Activated T-cell treated with anti-CD3 and anti-CD28 coated beads, Interleukin-2, amount 50 U/mL, for 1 hour (primary cell): ENCODE measurements at places on chromosomes 5 and 9.

DNA sequence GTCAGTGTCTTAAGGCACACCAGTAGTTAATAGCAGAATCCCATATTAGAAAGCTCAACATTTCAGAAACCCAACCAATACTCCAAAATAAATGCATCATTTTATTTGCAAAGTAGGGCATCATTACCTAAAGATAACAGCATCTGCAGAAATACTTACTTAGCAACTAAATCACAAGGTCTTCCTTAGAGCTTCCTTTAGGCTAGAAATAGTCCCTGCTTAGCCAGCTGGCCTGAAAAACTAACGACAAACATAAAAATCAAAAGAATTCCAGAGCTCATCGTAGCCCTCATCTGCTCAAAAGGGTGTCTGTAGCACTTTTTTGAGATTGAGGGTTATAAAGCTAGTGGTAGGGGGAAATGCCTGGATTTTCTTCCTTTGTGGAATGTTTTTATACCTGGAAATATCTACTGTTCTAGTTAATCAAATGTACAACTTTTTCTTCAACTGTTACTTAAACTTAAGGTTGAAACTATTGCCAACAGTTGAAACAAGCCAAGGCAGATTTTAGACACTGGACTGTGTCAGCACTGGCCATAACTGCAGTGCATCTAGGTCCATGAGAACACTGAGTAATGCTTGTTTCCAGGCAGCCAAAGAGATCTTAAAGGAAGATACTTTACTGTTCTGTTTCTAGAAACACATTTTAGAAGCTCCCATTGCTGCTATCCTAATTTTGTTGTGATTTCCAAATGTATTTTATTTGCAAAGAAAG is 129.4 kb upstream of the RASA1 start:
- DNase-seq = no peak

DNA sequence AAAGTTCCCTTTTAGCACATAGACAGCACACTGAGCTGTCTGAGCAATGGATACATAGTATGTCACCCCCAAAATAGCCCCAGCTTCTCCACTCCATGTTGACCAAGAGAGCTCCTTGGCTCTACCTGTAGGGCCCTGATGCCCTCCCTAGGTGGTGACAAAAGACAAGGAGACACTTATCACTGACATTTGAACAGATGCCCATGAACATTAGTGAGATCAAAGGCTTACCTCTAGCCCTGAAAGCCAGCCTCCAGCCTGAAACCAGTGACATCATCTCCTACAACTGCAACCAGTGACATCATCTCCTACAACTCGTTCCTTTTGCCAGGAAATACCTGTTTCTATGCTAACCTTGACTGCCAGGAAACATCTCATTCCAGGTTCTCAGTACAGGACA is 122.7 kb downstream of the FSTL4 start:
- DNase-seq = no peak

DNA sequence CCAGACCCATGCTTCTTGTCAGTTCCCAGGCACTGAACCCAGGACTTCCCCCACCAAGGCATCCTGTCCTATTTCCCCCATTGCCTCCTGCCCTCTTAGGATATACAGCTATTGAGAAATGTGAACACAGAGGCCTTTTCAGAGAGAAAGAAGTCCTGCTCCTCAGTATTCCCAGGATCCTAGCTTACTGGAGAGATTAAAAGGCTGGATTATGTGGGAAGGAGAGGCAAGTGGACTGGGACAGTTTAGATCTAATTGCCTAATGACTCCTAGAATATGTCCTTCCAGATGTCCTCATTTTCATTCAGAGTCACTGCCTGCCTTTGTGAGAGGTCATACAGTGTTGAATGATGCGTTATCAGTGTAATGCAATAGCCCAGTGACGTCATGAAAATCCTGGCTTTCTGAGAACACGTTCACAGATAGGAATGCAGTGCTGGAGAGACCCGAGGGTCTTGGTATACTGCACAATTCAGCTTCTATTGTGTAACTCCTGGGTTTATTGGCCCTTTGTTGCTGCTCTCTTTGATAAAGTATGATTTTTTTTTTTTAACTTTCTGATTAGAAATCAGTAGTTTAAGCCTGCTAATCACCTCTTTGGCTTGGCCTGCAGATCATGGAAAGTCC is 26.2 kb downstream of the WWC1 start:
- no peak for DNase-seq

GRCh38 chr5:173325091-173325698 is 3.0 kb downstream of the STC2 start:
- DNase-seq = no peak

DNA sequence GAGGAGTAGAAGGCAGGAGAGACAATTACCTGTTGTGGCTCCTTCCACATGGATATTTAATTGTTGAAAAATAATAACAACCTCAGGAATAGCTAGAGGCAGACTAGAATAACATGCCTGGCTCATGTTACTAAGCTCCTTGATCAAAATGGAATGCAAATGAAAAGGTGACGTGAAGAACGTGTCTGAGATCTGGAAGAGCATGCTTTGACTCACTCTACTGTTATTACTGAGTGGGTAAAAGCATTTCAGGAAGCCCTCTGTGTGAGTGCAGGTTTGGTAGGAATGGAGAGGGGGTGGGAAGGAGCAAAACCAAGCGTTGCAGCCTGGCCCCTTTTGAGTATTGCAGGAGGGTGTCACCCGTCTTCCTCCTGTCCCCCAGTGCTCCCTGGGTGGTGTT is 84.8 kb downstream of the EQTN start:
- DNase-seq = no peak

DNA sequence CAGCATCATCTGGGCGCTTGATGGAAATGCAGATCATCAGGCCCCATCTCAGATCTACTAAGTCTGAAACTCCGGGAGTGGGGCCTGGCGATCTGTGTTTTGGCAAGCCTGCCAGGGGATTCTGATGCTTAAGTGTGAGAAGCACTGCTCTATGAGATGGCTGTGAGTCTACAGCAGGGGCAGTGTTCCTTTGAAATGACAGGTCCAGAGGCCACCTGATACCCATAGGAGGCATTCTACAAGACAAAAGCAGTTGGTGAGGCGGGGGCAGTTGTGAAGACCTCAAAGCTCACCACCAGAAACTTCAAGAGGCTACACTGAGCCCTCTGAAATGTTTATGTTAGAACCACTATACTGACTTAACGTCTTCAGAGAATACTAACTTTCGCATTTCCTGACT is 86.9 kb upstream of the SPATA31D4 start:
- no peak for DNase-seq

- DNase-seq = no peak
Observed at GRCh38 chr9:101269591-101270283, 115.1 kb downstream of the BAAT start.

- DNase-seq = no peak
Observed at GRCh38 chr5:180212363-180213255, 3.6 kb upstream of the RASGEF1C start.

DNA sequence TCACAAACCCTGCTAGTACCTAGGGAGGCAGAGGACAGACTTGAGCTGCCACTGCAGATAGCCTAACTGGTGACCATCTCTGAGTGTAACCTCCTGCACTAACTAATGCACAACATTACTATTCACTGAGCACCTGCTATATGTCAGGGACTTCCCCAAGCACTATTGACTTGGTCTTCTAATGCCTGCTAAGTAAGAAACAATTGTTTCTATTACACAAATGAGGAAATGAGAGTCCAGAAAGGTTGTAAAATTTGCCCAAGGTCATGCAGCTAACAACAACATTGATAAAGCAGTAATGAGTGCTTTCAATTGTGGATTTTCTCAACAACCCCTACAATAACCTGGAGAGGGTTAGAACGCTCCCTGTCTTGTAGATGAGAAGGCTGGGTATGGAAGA is 183.7 kb downstream of the ZNF462 start:
- DNase-seq = no peak

GRCh38 chr5:35309365-35310130 is 79.3 kb upstream of the PRLR start:
- DNase-seq = no peak

DNA sequence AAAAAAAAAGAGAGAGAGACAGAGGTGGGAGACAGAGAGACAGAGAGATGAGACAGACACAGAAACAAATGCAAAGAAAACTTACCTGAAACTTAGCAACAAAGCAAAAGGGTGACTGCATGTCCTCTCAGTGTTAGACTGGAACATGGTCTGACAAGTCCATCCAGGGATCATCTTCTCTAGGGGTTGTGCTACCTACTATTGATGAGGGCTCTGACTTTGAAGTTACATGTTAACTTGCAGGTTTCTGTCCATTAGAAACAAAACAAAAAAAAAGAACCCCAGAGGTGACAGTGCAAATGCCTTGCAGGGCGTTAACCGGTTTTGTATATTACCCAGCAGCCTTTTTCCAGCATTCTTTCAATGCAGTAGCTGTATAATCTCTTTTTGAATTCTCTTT is 13.6 kb upstream of the SPARC start:
- no peak for DNase-seq

GRCh38 chr9:75148561-75148960 is 60.2 kb downstream of the OSTF1 start:
- no peak for DNase-seq

GRCh38 chr9:25678147-25678666 is at the start of gene TUSC1:
TUSC1 (minus strand) TSS chr9:25678444; CDS start chr9:25678312, 132 bp downstream.
- no peak for DNase-seq

- no peak for DNase-seq
Observed at GRCh38 chr9:78812665-78813064, 515.7 kb downstream of the PSAT1 start.

- no peak for DNase-seq
Observed at GRCh38 chr9:134433101-134433500, 106.8 kb downstream of the RXRA start.

DNA sequence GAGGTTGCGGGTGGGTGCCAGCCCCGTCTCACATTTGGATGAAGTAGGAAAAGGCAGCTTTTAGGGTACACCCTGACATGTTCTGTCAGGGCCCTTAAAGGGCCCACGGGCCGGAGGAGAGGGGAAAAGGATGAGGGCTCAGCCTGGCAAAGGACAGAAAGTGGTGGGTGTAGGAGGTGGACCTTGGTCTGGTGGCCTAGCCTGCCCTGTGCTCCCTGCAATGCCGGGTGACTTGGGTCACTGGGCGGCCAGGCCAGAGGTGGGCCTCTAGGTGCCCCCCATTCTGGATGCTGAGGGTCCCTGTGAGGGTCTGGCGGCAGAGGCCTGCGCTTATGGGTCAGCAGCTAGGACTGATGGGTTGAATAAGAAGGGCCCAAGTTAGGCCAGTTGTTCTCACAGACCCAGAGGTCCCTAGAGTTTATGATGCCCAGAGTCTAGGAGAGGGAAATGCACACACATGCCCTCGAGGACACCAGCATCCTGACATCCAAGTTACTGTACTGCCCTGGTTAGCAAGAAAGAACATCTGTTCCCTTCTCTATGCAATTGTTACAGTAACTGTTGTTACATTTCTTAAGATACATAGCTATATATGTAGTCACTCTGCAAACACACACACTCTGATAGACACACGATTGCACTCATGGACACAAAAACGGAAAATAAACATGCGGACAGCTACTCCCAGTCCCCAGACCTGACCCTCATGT is 12.5 kb downstream of the TRIM7 start:
- no peak for DNase-seq

DNA sequence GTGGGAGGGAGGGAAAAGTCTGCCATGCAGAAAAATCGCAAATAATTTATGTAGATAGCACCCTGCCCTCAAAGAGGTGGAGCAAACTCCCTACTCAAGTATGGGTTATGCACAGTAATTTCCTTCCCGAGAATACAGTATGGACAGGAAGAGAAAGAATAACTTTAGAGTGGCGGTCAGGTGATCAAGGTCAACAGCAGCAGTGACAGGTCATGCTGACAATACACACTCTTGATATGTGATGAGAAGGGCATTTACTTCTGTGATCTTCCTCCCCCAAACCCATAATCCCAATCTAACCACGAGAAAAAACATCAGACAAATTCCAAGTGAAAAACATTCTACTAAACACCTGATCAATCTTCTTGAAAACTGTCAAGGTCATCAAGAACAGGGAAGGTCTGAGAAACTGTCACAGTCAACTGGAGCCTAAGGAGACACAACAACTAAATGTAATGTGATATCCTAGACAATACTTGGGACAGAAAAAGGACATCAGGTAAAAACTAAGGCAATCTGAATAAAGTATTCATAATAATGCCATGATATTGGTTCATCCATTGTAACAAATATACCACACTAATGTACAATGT is 11.7 kb downstream of the BICD2 start:
- no peak for DNase-seq

DNA sequence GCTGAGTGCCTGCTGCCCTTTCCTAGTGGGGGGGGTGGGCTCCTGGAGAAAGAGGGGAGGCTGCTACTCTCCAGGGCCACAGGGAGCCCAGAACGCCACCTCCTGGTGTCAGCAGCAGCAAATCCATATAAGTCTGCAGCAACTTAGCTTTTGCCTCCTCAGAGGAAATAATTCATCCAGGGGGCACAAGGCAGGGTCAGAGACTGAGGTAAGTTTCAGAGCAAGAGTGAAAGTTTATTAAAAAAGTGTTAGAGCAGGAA is 4.0 kb upstream of the CLPTM1L start:
- DNase-seq = no peak

GRCh38 chr5:172493906-172494305 is 39.6 kb upstream of the SH3PXD2B start:
- no peak for DNase-seq
